ENCODE measurements at places on chromosomes 7 and 10.

DNA sequence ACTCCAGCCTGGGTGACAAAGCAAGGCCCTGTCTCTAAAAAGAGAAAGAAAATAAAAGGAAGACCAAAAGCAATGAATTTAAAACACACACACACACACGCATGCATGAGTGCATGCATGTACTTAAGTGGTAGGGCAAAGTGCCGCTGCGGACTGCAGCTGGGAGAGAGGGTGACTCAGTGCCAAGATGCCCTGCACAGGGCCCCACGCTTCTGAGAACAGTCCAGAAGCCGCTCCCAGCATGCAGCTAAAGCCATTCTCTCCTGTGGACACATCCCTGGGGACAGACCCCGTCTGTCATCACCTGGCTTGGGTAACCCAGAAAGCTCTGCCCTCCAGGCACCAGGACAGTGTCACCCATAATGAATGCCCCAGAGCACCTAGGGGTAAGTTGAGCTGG is 61.0 kb upstream of the MYL10 start:
- peak; percentile 50 for DNase-seq

- DNase-seq = no peak
Measured at GRCh38 chr10:121556918-121557573, 41.2 kb downstream of the FGFR2 start.

DNA sequence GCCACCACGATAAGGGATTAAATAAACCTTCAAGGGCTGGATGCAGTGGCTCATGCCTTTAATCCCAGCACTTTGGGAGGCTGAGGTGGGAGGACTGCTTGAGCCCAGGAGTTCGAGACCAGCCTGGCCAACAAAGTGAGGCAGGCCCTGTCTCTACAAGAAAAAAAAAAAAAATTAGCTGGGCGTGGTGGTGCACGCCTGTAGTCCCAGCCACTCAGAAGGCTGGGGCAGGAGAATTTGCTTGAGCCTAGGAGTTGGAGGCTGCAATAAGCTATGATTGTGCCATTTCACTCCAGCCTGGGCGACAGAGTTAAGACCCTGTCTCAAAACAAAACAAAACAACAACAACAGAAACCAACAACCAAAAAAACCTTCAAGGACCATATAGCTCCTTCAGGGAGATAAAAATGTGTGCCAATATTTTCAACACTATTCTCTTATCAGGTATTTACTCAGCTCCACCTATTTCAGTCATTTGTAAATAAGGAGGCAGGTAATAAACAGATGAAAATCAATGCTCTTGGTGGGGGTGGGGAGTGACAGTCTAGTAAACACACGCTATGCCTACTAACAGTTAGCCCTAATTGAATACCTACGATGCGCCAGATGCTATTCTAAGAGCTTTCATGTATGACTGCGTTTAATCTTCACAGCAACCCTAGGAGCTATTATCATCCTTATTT is 13.2 kb downstream of the BAIAP2L1 start:
- no peak for DNase-seq

GRCh38 chr10:17488848-17489247 is 34.5 kb upstream of the ST8SIA6 start:
- DNase-seq = no peak

DNA sequence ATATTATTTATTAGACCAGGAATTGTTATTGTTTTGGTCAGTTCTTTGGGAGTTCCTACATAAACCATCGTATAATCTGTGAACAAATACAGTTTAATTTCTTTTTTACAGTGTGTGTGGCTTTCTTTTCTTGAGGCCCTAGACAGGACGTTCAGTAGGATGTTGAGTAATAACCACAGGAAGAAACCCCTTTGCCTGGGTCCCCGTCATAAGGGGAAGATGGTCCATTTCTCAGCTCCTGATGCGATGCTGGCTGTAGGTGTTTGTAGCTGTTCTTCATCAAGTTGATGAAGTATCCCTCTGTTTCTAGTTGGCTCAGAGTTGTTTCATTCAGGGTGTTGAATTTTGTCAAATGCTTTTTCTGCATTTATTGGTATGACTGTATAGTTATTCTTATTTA is 219.7 kb upstream of the ADARB2 start:
- DNase-seq = no peak

- no peak for DNase-seq
Measured at GRCh38 chr7:47413526-47414341, 168.2 kb downstream of the TNS3 start.

- DNase-seq = peak; percentile 59
Measured at GRCh38 chr10:124671486-124672075, 72.6 kb downstream of the FAM53B start.

- no peak for DNase-seq
Measured at GRCh38 chr10:60990663-60991062, 46.7 kb upstream of the RHOBTB1 start.

DNA sequence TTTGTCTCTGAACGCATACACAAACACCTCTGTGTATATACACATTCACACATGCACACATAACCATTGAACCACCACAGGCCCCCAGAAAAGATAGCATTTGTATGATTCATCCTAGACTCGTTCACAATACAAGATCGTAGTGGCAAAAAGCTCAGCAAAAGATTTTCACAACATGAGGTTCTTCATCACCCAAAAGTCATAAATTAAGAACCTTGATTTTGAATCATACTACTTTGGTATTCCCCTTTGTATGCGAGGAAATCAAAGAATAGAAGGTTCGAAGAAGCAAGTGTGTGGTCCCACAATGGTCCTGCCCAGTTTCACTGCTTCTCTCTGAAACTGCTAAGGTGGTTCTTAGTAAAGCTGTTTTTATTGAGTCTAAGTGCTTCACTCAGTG is 200.7 kb downstream of the CELF2 start:
- DNase-seq = no peak

- no peak for DNase-seq
Measured at GRCh38 chr10:22959292-22959691, 31.4 kb downstream of the ARMC3 start.

GRCh38 chr10:118264838-118265470 is 77.2 kb downstream of the FAM204A start:
- no peak for DNase-seq

DNA sequence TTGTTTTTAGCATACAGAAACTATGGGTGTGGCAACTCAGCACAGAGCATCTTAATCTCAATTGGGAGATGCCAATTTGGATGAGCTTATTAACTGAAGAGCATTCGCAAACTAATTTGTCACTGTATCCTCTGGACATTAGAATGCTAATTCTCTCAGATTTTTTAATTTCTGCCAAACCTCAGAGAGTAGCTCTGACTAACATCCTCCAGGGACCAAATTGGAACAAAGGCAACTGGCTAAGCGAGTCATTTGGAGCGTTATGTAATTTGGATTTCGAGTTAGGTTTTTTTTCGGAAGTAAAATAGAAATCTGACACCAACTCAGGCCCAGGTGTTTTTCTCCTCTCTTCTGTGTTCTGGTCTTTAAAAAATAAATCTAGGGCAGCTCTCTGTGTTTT is 201.9 kb downstream of the BMPER start:
- DNase-seq = no peak

- DNase-seq = peak; percentile 42
Measured at GRCh38 chr10:115762029-115762428, 511.0 kb downstream of the GFRA1 start.

DNA sequence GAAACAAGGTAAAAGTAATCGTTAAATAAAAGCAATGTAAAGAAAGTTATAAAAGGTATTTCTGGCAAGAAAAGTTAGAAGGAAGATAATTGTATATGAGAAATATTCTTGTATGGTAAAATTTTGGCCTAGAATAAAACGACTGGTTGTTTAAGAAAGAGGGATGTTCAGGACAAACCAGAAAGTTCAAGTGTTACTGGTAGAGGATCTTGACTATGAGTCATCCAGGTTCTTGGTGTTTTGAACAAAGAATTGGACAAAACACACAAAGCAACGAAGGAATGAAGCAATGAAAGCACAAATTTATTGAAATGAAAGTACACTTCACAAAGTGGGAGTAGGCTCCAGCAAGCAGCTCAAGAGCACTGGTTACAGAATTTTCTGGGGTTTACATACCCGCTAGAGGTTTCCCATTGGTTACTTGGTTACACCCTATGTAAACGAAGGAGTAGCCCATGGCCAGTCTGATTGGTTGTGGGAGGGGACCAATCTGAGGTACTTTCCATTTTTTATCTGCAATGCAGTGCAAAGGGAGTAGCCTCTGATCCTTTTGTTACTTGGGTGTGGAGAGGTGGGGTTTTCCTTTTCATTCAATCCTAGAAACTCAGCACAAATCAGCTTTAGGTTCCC is 22.4 kb upstream of the GARS1 start:
- no peak for DNase-seq

GRCh38 chr10:23530079-23530478 is 91.2 kb downstream of the OTUD1 start:
- no peak for DNase-seq

DNA sequence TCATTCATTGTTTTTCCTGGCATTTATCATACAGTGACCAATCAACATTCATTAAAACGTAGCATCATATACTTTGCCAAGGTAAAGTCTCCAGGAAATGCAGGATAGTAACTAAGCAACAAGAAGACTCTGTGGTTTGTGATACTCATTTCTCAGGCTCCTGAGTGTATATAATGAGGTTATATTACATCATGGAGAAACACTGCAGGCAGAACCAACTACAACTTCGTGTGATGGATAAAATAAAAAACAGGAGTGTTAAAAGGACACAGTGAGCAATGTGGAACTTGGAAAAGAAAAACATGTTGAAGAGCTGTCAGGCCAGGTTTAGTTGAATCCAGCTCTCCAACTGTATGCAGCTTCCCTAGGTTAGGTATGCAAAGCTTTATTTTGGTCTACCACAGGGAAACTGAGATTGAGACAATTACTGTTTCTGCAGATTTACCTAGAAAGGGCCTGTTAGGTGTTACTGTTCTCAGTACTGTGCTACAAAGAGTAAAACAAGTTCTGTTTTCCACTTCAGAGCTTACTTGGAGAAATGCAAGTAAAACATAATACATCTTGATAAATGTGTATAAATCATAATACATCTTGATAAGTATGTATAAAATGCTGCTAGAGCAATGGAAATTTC is 7.8 kb upstream of the CCNY start:
- peak; percentile 46 for DNase-seq

DNA sequence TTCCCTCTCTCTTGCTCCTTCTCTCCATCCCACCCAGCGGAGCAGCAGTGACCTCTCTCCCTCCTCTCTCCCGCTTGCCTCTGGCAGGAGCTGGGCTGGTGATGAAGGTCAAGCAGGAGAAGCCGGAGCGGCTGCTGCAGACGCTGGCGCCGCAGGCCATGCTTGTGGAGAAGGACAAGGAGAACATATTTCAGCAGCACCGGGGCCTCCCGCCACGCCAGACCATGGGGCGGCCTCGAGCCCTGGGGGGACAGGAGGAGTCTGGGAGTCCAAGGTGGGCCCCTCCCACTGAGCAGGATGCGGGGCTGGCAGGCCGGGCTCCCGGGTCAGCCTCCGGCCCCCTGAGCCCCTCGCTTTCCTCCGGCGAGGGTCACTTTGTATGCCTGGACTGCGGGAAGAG is 17.3 kb downstream of the ZNF775 start:
- DNase-seq = no peak

DNA sequence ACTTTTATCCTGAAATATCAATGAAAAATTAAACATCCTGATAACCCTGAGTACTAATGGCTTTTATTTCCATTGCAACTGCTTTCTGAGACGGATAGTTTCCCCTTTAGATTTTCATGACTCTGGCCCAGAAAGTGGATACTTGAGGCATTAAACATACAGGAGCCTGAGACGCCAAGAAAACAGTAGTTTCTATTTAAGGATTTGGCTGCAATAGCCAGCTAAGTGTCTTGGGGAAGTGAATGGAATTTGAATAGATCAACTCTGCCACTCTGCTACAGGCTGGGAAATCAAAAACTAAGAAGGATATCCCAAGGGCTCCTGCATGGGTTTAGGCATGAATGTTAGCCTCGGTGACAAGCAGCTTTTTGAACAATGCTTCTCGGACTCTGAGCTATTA is 24.7 kb upstream of the GPAM start:
- DNase-seq = no peak

DNA sequence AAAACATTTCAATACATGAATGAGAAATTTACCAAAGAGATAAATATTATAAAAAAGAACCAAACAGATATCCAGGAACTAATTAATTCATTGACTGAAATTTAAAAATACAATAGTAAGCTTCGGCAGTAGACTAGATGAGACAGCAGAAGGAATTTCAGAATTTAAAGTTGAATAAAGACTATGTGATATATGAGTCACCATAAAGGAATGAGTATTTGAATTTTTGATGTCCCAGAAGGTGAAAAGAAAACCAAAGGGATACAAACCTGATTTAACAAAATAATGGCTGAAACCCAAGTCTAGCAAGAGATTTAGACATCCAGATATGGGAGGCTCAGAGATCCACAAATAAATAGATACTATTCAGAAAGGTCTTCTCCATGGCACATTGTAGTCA is 623.9 kb upstream of the FOXK1 start:
- DNase-seq = no peak

DNA sequence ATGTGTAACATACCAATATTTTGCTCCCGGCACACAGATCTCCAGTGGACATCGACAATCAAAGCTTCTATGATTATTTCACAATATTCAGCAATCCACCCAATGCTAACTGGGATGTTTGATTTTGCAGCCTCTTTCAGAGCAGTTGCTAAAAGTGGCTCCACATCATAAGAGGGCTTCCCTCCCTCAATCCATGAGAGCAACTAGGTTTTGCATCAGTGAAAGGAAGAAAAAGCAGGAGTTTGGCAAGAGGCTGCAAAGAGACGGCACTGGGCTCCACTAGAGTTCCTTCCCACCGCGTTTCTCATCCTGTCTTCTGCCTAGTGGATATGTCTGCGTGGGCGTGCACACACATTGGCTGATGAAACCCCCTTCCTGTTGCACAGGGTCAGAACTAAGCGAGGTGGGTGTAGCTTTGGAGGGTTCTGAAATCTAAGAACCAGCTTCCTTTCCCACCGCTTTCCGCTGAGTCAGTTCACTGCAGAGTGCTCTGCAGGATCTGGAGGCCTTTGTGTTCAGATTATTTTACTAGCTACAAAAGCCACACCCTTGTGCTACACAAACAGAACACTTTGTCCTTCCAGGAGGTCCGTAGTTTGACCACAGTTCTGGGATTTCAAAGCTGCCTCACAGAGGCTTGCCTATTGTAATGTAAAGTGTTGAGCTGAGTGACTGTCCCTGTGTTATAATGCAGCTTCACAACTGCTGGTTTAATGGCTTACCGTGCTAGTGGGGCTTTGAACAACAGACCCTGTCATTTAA is 28.1 kb downstream of the ARL4A start:
- peak; percentile 86 for DNase-seq
